ENCODE measurements at places on chromosomes 2 and 18. TPM values are rescaled to one million over a fixed set of nuclear protein-coding genes. Genes with fewer than 3 reads are reported as not detected.
A peak's percentile ranks its signal among the peaks of the same experiment; 100 is the strongest.

GRCh38 chr18:6482198-6482977 lies 67.7 kb upstream of the L3MBTL4 start:
- DNase-seq, result peak; percentile 68

- no peak for DNase-seq
Observed at GRCh38 chr2:225487878-225488416, 88.4 kb downstream of the NYAP2 start.

DNA sequence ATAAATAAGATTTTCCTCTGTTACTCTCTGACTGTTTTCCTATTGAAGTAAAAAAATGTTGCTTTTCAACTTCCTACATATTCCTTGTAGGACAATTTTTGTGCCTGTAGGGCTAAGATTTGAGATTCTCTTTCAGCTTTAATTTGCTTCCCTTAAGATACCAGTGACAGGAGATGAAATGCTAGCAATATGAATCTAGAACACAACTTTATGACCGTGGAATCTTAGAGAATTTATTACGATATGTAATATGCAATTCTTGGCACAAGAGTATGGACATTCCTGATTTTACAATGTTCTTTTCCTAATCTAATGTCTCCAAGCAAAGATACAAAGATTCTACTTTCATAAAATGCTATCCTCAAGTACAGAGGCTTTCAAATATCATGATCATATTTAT lies 180.9 kb downstream of the KCNE4 start:
- no peak for DNase-seq

- DNase-seq, result no peak
Observed at GRCh38 chr2:39435234-39435633, 1.9 kb downstream of the MAP4K3 start.

GRCh38 chr2:201320701-201321100 lies 36.4 kb downstream of the FLACC1 start:
- no peak for DNase-seq

GRCh38 chr2:150286730-150287362 lies 200.6 kb downstream of the RND3 start:
- no peak for DNase-seq

- no peak for DNase-seq
Observed at GRCh38 chr2:200449149-200449548, 60.7 kb downstream of the KCTD18 start.

DNA sequence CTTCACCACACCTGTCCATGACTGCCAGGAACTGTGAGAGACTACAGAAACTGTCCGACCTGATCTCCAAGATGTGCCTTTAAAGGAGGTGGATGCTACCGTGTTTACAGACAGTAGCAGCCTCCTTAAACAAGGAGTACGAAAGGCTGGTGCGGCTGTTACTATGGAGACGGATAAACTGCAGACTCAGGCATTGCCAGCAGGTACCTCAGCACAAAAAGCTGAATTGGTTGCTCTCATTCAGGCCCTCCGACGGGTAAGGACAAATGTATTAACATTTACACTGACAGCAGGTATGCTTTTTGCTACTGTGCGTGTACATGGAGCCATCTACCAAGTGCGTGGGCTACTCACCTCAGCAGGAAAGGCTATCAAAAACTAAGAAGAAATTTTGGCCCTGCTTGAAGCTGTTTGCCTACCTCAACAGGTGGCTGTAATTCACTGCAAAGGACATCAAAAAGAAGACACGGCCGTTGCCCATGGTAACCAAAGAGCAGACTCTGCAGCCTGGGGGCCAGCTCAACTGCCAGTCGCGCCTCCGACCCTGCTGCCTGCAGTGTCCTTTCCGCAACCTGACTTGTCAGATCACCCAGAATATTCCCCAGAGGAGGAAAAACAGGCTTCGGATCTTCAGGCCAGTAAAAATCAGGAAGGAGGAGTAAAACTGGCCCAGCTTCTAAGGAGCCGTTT lies 30.9 kb downstream of the SKA1 start:
- no peak for DNase-seq

DNA sequence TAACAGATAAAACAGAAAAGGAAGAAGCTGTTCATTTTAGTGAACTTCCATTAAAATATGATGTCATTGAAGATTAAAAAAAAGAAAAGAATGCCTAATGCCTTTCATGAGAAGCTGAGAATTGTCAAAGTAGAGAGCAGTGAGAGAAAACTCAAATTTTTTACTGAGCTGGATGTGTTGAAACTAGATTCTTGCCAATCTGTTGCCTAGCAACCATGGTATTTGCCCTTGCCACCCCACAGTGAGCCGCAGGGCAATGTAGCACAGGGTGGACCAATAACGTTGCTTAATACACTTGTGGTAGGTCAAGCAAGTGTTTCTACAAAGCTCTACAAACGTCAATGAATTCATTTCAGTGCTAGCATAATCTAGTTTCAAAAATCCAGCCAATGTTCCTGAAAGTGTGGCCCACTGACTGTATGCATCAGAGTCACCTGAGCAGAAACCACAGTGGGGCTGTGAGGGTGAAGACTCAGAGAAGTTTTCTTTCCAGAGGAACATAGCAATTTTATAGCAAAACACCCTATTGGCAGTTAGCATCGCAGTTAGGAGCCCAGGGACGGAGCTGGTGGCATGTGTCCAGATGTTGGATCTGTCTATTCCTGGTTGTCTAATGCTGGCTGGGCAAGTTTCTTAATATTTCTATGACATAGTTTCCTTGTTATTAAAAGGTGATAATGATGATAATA lies 132.2 kb downstream of the DOCK10 start:
- DNase-seq, result peak; percentile 80

- DNase-seq, result no peak
Observed at GRCh38 chr2:231884438-231885140, 41.6 kb downstream of the NPPC start.

- DNase-seq, result no peak
Observed at GRCh38 chr2:63012541-63012940, 38.1 kb upstream of the OTX1 start.

EMILIN1 gene
- total RNA-seq, result 16.0 TPM

WDFY1 gene
- 16.4 TPM for total RNA-seq

SRD5A2 gene
- total RNA-seq, result 7.6 TPM

EVX2 gene
- not detected for total RNA-seq

CAPN14 gene
- not detected for total RNA-seq

All from left lobe of liver (tissue), 2 donors.